NCI-H1417 (cell line): ENCODE measurements at places on chromosomes 7 and 10.

- no peak for DNase-seq
Observed at GRCh38 chr10:110597476-110597875, 30.0 kb downstream of the SMC3 start.

GRCh38 chr10:505419-505818, 184.0 kb downstream of the DIP2C start:
- peak; percentile 62 for DNase-seq

DNA sequence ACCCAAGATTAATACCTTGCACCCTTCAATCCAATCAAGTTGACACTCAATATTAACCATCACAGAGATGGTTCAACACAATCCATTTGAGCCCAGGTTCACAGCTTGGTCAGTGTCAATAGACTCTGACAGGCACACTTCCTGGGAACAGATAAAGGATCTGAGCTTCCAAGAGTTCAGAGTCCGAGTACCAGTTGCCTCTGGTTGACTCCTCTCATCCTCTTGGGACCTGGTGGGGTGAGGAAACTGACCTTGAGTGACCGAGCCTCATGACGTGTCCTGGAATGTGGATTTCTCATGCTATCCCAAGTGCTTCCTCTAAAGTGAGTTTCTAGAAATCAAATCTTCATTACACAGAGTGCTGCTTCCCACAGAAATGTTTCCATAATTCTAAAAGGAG, 162.0 kb downstream of the CYP26A1 start:
- no peak for DNase-seq

DNA sequence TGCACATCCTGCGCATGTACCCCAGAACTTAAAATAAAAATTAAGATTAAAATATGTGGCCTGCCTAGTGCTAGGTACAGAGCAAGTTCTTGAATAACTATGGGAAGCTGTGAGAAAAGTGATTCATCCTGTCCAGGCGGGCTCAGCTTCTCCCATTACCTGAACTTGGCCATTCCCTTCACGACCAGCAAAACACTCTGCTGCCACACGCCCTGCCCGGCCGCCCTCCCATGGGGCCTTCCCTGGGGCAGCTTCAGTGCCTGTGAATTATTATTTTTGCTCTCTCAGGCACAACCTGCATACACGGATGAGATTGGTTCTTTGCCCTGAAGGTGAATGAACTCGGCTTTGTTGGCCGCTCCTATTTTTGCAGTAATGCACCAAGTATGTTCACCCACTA, 209.2 kb upstream of the SHH start:
- no peak for DNase-seq

DNA sequence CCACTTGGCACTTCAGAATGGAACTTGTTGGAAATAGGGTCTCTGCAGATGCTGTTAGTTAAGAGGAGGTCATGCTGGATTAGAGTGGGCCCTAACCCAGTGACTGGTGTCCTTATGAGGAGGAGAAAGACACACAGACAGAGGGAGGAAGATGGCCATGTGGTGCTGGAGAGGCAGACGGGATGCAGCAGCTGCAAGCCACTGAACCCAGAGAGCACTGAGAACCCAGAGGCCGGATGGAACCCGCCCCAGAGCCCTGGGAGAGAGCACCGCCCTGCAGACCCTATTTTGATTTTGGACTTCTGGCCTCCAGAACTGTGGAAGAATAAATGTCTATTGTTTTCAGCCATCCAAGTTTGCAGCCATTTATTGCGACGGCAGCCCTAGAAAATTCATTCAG, 58.0 kb upstream of the EBF3 start:
- DNase-seq, result no peak

- no peak for DNase-seq
Observed at GRCh38 chr10:24009115-24009514, 199.8 kb upstream of the KIAA1217 start.

DNA sequence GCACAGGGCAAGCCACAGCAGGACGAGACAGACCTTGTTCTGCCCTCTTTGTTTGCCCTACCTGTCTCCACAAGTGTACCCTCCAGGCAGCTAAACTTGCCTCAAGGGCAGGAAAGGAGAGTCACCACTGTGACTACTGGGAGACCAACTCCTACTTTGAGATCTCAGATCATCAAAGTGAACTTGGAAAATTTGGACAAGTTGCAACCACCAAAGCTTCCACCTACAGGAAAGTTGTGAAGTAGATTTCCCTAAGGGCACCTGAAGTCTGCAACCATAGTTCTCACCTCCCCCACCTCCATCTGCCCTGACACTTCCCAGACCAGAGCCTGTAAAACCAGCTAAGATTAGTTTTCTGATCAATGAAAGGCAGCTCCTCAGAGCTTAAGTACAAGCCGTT, 2.5 kb upstream of the WDR91 start:
- DNase-seq, result no peak

DNA sequence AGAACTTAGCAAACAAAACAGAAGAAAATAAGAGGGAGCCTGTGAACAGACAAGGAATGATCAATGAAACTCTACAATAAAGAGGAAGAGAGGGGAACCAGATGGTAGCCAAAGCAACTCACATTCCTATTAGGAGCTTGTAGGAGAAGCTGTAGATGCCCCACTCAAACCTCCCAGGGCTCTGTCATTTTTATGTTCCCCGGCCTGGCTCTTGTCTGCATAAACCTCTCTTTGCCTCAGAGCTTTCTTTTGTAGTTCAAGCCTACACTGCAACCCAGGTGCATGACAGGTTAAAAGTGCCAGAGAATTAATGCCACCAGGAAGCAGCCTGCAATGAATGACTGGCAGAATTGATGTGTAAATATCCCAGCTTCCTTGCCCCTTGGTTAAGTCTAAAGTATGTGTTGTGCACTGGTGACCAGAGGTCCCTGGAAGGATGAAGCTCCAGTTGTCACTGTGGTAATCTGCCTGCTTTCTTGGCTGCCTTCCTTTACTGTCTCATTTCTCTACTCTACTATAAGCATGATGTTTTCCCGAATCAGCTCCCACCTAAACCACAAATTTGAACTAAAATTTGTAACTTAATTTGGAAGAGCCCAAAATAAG, 40.4 kb downstream of the HDAC9 start:
- DNase-seq, result no peak

GRCh38 chr10:21279217-21279575, 246.3 kb downstream of the SKIDA1 start:
- no peak for DNase-seq

DNA sequence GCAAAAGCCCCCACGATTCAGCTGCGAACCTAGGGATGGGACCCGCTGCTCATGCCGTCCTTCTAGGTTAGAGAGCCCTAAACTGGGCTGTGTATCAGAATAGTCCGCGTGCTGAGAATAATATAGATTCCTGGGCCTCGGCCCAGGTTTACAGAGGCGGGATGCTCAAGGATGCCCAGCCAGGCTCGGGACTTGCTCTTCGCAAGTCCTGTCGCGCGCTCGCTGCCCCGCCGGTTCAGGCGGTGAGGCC, 266 bp upstream of the STMP1 start:
- DNase-seq, result no peak

DNA sequence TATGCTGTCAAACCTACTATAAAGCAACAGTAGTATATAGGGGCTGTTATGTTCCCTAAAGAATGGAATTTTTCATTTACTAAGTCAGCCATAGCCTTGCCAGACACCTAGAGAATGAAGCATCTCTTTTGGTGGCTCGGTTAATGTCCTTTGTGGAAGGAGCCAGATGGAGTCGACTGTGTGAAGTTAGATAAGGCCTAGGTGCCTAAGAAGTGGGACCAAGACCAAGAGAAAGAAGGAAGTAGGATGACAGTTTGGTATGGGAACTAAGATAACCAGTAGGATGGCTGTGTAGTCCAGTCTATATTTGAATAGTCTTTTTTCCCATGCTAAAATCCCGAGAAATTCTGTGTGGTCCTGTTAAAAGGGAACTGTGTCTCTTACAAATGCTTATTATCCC, 62.2 kb downstream of the REEP3 start:
- DNase-seq, result no peak

DNA sequence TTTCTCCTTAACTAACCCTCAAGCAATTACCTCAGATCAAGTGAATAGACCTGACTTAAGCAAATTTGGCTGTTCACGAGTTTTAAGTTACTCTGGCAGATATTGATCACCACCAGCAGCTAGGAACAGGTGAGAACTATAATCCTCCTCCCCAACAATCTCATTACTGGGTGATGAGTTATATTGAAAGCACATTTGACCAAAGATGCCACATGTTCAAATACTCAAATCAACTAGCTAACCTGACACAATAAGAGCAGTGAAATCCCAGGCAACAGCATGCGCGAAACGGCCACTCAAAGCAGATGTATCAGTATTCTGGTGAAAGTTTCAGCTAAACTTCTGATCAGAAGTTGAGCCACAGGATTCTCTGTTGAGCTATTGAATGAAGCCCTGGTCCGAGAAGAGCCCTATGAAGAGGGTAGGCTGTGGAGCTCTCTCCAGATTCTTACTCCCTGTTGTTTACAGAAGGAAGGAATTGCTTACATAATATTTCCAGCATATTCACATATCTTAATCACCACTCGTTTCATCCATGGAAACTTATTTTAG, 52.6 kb downstream of the CAV1 start:
- DNase-seq, result no peak

DNA sequence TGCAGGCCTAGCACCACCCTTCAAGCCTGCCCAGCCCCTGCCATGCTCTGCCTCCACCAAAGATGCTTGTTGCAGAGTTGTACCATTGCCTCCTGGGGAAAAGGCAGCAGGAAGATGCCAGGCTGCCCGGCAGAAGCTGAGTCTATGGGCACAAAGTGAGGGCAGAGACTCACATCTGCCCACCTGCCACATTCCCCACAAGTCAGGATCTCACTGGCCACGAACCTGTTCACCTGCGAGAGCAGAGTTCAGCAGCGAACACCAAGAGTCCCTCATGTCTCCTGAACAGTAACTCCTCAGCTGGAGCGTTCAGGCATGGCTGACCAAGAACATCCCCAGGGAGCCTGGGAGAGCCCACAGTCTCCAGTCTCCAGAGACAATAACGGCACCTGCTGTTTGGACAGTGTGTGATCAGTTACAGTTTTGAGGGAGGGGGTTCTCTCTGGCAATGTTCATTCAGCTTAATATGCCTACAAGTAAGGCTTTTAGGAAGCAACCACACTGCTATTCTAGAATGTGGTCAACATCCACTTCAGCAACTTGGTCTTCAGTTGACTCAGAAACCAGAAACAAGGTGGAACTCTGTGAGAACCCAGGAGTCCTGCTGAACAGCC, 78.5 kb downstream of the GRID1 start:
- peak; percentile 44 for DNase-seq

GRCh38 chr7:9029681-9030530, 596.5 kb downstream of the NXPH1 start:
- DNase-seq, result peak; percentile 98

DNA sequence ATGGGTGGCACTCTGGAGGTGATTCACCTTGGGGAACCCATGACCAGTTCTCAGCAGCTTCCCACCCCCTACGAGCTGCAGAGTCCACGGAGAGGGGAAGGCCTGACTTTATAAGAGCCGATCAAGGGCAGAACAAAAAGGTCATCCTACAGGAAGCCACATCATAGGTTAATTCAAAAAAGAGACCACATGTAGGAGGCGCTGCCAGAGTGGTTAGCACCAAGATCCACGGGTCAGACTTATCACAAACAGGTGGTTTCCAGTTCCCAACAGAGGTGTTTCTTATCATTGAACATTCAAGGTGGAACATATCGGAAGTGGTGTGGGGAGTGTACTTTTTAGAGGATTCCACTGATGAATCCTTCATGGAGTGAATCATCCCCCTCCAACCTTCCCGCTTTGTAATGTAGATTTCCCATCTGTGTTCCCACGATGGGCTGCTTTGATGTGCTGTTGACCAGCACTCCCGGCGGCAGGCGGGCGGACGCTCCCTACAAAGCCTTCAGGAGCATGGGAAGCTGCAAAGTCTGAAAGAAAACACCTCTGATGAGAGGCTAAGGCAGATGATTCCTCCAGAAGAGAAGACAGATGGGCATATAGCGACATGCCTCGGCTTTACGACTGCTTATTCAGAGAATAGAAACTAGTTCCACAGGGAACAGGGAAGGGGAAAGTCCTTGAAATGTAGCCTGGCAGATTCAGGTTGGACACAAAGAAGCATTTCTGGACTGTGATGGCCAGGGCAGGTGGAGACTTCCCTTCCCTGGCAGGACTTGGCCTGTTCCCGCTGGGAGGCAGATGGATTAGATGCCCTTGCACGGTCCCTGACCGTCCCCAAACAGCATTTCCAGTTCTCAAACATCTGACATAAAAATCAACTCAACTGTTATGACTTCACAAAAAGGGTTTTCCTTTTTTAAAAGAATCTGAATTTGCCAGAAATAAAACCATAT, 66.5 kb downstream of the AFAP1L2 start:
- DNase-seq, result no peak

- no peak for DNase-seq
Observed at GRCh38 chr10:128928231-128928836, 538.7 kb upstream of the MGMT start.

DNA sequence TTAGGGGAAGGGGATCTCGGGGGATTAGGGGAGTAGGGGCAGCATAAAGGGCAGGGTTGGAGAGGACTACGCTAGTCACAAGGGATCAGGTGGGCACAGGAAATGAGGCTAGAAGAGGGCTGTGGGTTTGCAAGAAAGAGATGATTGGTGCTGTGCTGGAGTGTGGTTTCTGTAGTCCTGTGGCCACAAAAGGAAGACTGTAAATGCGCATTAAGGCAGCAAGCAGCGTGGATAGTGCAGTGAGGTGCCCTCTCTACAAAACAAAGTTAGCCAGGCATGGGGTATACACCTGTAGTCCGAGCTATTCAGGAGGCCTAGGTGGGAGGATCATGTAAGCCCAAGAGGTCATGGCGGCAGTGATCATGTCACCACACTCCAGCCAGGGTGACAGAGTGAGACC, 212.1 kb downstream of the MLLT10 start:
- DNase-seq, result no peak

GRCh38 chr7:16880554-16880953, 1.2 kb downstream of the AGR3 start:
- no peak for DNase-seq

- DNase-seq, result no peak
Observed at GRCh38 chr10:102714621-102715455, at the start of gene SFXN2. Gene SFXN2 (plus strand): TSS chr10:102714636. CDS start chr10:102726637, 12,001 bp downstream.

DNA sequence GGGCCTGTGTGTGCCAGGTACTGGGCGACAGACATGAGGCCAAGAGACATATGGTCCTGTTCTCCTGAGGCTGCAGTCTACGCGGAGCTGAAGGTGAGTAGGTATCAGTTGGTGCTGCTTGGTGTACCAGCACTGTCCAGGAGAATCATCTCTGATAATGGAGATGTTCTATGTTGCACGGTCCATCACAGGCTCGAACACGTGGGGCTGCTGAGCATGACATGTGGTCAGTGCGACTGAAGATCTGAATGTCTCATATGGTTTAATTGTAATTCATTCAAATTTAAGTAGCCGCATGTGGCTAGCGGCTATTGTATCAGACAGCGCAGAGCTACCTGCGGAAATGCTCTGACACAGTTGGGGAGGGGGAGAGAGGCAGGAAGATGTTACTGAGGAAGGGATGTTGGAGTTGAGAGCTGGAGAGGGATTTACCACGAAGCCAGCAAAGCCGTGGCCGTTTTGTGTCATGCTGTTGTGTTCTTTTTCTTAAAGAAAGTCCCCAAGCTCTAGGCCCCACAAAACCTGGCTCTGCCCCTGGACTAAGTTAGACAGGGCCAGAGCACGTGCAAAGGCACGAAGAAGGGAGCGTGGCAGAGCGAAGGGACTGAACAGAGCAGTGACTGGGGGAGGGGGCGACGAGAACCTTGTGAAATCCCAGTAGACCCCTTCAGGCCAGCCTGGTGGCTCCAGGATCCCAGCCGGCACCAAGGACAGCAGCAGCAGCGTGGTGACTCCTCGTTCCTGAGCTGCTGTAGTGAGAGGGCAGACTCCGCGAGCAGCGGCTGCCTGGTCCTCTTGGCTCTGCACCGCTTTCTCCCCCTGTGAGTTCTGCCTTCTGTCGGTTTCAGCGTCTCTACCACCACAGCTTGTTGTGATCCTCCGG, 20.0 kb downstream of the SMKR1 start:
- no peak for DNase-seq

- DNase-seq, result no peak
Observed at GRCh38 chr10:75547391-75548298, 116.2 kb downstream of the LRMDA start.
